Retina (tissue), 1 donor: ENCODE measurements at places on chromosomes 7 and 10.

DNA sequence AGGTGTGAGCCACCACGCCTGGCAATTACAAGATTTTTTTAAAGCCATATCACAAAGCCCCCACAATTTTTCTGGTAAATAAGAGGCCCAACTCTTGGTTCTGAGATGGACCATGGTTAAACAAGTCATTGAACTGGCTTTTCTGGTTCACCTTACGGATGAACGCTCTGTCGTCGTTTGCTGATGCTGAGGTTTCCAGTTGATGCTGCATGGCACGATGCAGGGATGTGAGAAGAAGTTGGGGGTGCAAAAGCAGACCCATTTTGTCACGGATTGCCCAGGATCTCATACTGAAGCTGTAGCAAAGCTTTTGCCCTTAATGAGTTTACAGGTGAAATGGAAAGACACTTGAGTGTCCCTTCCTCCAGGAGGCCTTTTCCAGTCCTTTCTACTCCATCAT, 2.0 kb upstream of the IL2RA start:
- no peak for DNase-seq

GRCh38 chr7:86925221-86925620, 134.2 kb downstream of the ELAPOR2 start:
- DNase-seq, result no peak

DNA sequence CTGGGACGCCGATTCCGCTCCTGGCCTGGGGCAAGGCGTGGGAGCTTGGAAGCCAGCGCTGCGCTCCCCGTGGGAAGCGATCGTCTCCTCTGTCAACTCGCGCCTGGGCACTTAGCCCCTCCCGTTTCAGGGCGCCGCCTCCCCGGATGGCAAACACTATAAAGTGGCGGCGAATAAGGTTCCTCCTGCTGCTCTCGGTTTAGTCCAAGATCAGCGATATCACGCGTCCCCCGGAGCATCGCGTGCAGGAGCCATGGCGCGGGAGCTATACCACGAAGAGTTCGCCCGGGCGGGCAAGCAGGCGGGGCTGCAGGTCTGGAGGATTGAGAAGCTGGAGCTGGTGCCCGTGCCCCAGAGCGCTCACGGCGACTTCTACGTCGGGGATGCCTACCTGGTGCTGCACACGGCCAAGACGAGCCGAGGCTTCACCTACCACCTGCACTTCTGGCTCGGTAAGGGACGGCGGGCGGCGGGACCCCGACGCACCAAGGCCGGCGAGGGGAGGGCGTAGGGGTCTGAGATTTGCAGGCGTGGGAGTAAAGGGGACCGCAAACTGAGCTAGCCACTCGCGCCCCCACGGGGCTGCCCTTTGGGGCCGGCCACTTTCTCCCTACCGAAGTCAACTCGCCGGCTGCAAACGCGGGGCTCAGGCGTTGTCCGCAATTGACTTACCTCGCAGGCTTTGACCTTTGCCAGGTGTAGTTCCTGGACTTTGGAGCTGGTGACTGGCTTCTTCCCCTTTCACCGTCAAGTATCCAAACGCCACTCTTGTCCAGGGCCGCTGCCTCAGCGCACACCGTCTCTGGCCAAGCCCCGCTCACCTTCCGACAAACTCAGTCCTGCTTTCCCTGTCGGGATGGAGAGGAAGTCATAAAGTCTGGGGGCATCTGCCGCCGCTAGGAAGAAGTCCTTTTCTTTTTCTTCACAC, at the start of gene SCIN:
Gene SCIN, plus strand, starts transcription at position 187 of the 928 bp plus-strand sequence. Its CDS starts 67 bp downstream, at position 254.
- DNase-seq, result peak; percentile 81

- DNase-seq, result no peak
Observed at GRCh38 chr7:112782498-112782897, 7.7 kb downstream of the TMEM168 start.

DNA sequence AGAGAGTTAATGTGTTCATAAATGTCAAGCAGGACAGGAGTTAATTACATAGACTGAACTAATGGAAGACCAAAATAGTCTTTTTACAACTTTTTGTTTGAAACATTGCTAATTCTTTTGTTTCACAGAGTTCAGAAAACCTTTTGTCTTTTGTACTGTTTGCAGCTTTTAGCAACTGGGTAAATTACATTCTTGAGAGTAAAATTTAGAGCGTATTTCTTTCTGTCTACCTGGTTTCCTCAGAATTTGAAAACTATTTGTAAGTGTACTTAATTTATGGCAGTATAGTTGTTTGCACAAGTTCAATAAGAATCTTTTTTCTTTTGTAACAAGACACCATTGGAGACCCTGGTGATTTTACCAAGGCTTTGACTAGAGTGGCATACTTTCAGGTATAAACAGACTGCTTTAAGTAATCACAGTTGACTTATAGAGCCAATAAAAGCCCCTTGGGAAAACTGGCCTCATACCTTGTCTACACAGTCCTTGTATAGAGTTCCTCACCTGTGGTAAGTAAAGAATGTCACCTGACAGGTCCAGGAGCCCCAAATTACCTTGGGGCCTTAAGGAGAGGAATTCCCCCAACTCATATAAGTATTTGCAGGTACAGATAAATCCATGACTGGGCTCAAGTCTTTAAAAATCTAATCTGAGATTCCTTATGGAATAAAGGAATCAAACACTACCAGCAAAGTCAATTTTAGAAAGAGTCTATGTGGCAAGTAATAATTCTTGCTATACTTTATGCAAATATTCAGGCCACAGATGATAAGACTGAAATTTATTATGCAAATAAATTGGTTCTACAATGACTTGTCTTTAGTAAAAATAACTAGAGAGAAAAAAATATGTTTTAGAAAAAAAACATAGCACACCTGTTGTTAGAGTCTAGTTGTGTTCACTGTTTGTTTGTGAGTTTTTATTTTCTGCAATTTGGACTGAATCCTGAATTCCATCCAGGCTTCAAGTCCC, 23.6 kb upstream of the CREB3L2 start:
- DNase-seq, result no peak

- DNase-seq, result no peak
Observed at GRCh38 chr7:45524445-45524844, 49.7 kb upstream of the ADCY1 start.

GRCh38 chr10:81179324-81179723, 641.6 kb downstream of the SH2D4B start:
- DNase-seq, result no peak

DNA sequence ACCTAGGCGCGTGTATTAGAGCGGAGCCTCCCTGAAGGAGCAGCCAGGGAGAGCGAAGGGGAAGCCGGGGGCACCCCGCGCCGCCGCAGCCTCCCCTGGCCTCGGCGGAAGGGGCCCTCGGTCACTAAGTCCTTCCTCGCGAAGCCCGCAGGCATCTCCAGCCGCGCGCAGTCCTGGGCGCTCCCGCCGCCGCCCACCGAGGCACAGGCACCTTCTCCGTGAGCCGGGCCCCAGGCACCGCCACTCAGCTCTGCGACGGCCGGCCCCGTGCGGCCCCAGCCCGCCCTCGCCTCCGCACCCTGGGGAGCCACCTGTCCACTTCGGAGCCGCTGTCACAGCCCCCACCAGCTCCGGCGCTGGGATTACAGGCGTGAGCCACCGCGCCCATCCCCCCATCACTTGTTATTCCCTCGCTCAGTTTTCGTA, 80.8 kb downstream of the ZNF467 start:
- DNase-seq, result peak; percentile 38

DNA sequence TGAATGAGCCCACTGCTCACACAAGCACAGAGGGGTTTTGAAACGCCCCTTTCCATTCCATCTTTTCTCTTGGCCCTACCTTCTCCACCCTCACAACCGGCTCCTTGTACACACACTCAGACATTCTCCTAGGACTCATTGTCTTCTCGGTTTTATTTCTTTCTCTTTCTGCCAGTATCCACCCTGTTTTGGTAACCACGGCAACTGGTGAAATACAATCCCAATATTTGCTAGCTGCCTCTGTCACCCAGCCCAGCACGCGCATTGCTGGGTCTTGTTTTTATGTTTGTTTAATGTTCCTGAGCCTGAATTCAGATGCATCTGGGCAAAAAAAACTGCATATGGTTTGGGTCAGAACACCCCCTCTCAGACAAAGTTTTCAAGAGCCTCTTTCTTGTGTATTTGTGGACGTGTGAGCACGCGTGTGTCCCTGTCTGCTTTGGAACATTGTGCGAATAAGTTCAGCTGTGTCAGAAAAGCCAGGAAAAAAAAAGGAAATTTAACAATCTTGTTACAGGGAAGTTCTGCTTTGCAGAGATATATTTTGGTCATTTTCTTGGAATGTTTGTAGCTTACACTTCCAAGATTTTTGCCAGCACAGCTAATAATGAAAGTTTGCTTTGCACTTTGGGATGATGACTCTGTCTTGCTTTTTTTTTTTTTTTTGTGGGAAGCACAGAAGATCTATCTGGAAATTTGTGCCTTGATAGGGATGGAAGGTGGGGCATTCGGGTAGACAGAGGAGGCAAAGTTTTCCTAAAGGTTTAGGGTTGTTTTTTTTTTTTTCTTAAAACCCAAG, 225.9 kb downstream of the TRIL start:
- no peak for DNase-seq

DNA sequence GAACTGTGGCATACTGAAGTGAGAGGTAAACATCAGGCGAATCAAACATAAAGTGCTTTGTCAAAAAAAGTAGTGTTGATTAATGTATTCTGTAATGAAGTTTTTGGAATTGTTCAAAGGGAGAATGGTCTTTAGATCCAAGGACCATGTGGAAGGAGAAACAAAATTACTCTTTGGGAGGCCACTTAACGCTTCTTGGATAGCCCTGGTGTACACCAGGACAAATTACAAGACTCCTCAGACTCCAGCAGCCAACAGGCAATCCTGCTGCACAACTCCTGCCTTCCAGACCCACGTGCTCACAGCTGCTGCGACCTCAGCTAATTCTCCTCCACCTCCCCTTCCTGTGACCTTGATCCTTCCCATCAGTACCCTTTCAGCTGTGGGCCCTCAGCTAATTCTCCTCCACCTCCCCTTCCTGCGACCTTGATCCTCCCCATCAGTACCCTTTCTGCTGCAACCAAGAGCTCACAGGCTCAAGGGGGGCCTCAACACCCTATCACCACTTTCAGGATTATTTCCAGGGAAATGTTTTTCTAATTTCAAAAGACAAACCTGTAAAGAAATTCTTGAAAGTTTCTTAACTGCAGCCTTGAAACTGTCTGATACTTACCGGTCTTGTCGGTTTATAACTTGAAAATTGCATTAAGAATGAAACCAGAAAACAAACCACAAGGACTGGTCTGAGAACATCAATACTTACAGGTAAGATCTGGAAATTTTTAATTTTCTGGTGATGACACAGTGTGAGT, 29.7 kb upstream of the DDC start:
- DNase-seq, result no peak

DNA sequence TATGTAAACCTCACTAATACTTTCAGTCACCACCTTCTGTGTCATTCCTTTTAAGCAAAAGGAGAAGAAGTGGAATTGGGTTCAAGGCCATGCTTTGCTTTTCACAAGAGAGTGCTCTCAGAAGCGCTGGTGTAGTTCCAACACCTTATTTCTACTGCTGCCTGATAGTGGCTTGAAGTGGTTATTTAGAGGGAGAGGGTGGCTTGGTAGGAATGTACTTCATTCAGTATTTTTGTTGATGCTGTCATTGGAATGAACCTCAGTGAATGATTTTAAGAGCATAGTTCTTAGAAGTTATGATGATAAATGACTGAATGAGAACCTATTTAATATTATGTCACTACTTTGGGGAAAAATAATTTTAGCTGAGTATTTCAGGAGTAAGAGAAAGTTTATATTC, 396.7 kb downstream of the EXOC4 start:
- no peak for DNase-seq

- no peak for DNase-seq
Observed at GRCh38 chr10:98260752-98261151, 7.2 kb downstream of the LOXL4 start.

DNA sequence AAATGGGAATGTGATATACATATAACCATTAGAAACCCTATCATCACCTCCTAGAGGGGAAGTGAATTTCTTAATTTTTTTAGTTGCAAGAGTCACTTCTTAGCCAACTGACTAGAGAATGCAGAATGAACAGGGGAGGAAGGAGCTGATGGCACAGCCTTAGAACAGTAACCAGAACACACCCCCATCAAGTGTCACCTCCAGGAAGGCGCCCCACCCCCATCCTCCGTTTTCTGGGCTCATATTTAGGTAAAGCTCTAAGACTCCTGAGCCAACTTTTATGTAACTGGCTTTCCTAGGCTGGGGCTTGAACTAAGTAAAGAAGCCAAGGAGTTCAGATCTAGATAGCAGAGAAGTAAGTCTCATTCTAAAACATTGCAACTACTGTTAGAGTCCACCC, 54.0 kb downstream of the COL17A1 start:
- DNase-seq, result no peak

- no peak for DNase-seq
Observed at GRCh38 chr10:126160971-126161630, 227.2 kb downstream of the ADAM12 start.

- DNase-seq, result no peak
Observed at GRCh38 chr7:2800931-2801688, 43.0 kb downstream of the GNA12 start.

DNA sequence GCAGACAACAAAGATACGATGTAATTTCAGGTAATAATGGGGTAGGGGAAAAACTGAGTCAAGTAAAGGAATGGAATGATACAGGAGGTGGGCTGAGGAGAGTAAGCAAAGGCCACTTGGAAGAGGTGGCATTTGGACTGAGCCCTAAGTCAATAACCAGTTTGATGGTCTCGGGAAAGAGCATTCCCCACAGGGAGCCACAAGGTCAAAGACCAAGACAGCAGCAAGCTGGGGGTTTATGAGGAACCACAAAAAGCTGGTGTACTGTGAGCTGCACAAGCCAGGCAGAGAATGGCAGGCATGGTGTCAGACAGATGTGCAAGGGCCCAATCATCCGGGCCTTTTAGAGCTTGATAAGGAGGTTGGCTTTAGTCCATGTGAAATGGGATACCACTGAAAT, 98.7 kb downstream of the NOC3L start:
- DNase-seq, result no peak

DNA sequence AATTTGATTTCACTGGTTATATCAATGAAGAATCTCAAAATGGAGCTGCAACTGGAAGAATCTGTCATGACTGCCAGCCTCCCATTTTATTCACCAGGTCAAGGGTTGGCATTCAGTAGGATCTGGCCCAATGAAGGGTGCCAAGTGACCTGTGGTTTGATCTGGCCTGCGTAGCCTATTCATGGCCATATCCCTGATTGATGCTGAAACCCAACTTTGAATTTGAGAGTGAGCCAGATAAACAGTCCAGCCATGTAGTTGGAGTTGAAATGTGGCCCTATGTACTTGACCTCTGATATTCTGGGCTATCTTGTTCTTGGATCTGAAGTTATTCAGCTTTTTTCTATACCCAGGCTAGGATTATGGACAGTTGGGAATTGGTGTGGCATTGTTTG, 1.5 kb downstream of the MKLN1 start:
- DNase-seq, result peak; percentile 15

DNA sequence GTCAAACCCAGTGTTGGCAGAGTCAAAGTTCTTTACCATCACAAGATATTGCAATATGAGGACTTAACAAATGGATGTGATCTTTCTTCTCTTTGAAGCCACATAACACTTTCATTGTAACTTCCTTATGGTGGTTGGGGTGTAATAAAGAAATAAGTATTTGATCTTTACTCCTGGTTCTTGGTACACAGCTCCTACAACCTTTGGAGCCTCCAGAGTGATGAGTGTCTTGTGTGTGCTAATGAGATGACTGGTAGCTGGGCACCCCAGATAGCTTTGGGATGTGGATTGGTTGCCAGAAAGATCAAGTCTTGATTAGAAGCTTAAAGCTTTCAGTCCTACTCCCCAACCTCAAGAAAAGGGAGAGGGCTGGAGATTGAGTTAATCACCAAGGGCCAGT, 31.1 kb upstream of the YAE1 start:
- DNase-seq, result no peak

GRCh38 chr10:32982293-32982709, 24.3 kb upstream of the ITGB1 start:
- no peak for DNase-seq

- no peak for DNase-seq
Observed at GRCh38 chr7:112162784-112163506, 43.3 kb downstream of the DOCK4 start.

- no peak for DNase-seq
Observed at GRCh38 chr7:99325001-99325493, 651 bp upstream of the ARPC1A start.
